Hepatocyte (in vitro differentiated cells): ENCODE measurements at places on chromosomes 5 and 9. TPM values are rescaled to one million over a fixed set of nuclear protein-coding genes. Genes with fewer than 3 reads are reported as not detected.

Gene TOR4A
- polyA plus RNA-seq = 8.0 and 10.1 TPM in 2 replicates

Gene MUSK
- polyA plus RNA-seq = 0.60 TPM in 1 of 2 replicates, not detected in the other

Gene CTSV
- polyA plus RNA-seq = 98.8 and 102 TPM in 2 replicates

Gene ROPN1L
- not detected in 2 replicates for polyA plus RNA-seq

Gene CDH9
- polyA plus RNA-seq = 0.80 and 2.4 TPM in 2 replicates

Gene KIF20A
- 9.0 and 10.5 TPM in 2 replicates for polyA plus RNA-seq

Gene ANKRD20A1
- polyA plus RNA-seq = 0.27 and 1.9 TPM in 2 replicates

Gene IARS1
- polyA plus RNA-seq = 74.4 and 76.7 TPM in 2 replicates

Gene BAAT
- 13.8 and 19.8 TPM in 2 replicates for polyA plus RNA-seq

Gene TNFAIP8
- 18.3 and 23.4 TPM in 2 replicates for polyA plus RNA-seq

Gene GPR150
- polyA plus RNA-seq = 1.0 and 1.3 TPM in 2 replicates

Gene GARNL3
- polyA plus RNA-seq = 9.5 and 16.4 TPM in 2 replicates

Gene MAPK9
- 17.5 and 17.8 TPM in 2 replicates for polyA plus RNA-seq

Gene ADAMTS2
- polyA plus RNA-seq = 68.0 and 78.8 TPM in 2 replicates

Gene LCN15
- 0.85 and 1.4 TPM in 2 replicates for polyA plus RNA-seq

Gene LECT2
- 6.3 and 12.3 TPM in 2 replicates for polyA plus RNA-seq

Gene ACSL6
- 0.75 and 1.7 TPM in 2 replicates for polyA plus RNA-seq

Gene SLC27A6
- polyA plus RNA-seq = 3.5 and 6.0 TPM in 2 replicates

Gene OLFM1
- polyA plus RNA-seq = 0.94 and 1.1 TPM in 2 replicates

Gene MINAR2
- polyA plus RNA-seq = 0.08 TPM in 1 of 2 replicates, not detected in the other

Gene ARHGEF37
- polyA plus RNA-seq = 2.9 and 3.1 TPM in 2 replicates

Gene TMEM203
- 48.3 and 60.7 TPM in 2 replicates for polyA plus RNA-seq

Gene TAF1L
- not detected in 2 replicates for polyA plus RNA-seq

Gene ENC1
- 35.9 and 58.8 TPM in 2 replicates for polyA plus RNA-seq

Gene AQP3
- polyA plus RNA-seq = 99.3 and 123 TPM in 2 replicates

Gene SCGB3A2
- polyA plus RNA-seq = 70.6 and 84.7 TPM in 2 replicates

Gene RNF208
- polyA plus RNA-seq = 3.3 and 6.6 TPM in 2 replicates

Gene P4HA2
- 217 and 246 TPM in 2 replicates for polyA plus RNA-seq

Gene GPX3
- polyA plus RNA-seq = 66.2 and 69.9 TPM in 2 replicates

Gene REEP2
- 0.66 and 1.9 TPM in 2 replicates for polyA plus RNA-seq

Gene NSUN2
- 40.9 and 43.0 TPM in 2 replicates for polyA plus RNA-seq

Gene ZNF608
- polyA plus RNA-seq = 12.4 and 19.8 TPM in 2 replicates

Gene WHRN
- 6.6 and 14.4 TPM in 2 replicates for polyA plus RNA-seq

Gene CNTNAP3
- 0.80 and 0.99 TPM in 2 replicates for polyA plus RNA-seq

Gene IRX2
- polyA plus RNA-seq = 7.8 and 8.1 TPM in 2 replicates

Gene ABO
- 9.5 and 15.7 TPM in 2 replicates for polyA plus RNA-seq

Gene MYOZ3
- 0.83 and 1.8 TPM in 2 replicates for polyA plus RNA-seq

Gene LEAP2
- polyA plus RNA-seq = 30.5 and 36.3 TPM in 2 replicates

Gene C7
- 5.3 and 7.7 TPM in 2 replicates for polyA plus RNA-seq

Gene SGCD
- polyA plus RNA-seq = 3.8 and 4.5 TPM in 2 replicates

Gene FAM81B
- not detected in 2 replicates for polyA plus RNA-seq

Gene FCN1
- not detected in 2 replicates for polyA plus RNA-seq

Gene RUSC2
- polyA plus RNA-seq = 16.6 and 17.5 TPM in 2 replicates

Gene TGFBI
- 396 and 509 TPM in 2 replicates for polyA plus RNA-seq

Gene TUT7
- polyA plus RNA-seq = 21.5 and 25.1 TPM in 2 replicates

Gene PCDHB3
- polyA plus RNA-seq = 0.76 and 1.5 TPM in 2 replicates

Gene CARD9
- 1.5 and 2.5 TPM in 2 replicates for polyA plus RNA-seq

Gene SOX30
- 0.44 TPM in 1 of 2 replicates, not detected in the other for polyA plus RNA-seq

Gene FOXD4
- 0.11 and 0.24 TPM in 2 replicates for polyA plus RNA-seq

Gene DOLK
- 37.4 and 45.0 TPM in 2 replicates for polyA plus RNA-seq

Gene LIX1
- polyA plus RNA-seq = 2.4 and 4.3 TPM in 2 replicates

Gene PIP5KL1
- polyA plus RNA-seq = 1.4 and 2.5 TPM in 2 replicates

Gene ANKDD1B
- polyA plus RNA-seq = 0.71 and 2.3 TPM in 2 replicates

Gene LRRC19
- 8.6 and 9.6 TPM in 2 replicates for polyA plus RNA-seq

Gene SPINK6
- polyA plus RNA-seq = not detected in 2 replicates

Gene KIF12
- 96.5 and 97.3 TPM in 2 replicates for polyA plus RNA-seq

Gene HTR1A
- polyA plus RNA-seq = 0.19 TPM in 1 of 2 replicates, not detected in the other
